ENCODE measurements at places on chromosomes 6 and 20. TPM values are rescaled to one million over a fixed set of nuclear protein-coding genes. Genes with fewer than 3 reads are reported as not detected.

DNA sequence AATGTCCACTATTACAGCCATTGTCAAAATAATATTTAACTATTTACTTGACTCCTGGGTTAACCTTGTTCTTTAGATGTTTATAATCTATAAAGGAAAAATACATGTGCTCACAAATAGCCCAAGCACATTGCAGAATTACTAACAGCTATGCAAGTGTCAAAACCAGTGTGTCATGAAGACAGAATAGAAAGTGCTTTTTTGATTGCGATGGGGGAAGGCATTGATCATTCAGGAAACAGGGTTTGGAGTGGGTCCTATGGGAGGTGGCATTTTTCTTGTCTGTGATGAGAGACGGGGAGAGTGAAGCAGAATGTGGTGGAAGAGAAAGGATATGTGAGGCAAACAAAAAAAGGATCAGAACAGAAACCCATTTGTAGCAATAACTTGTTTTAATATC lies 1.0 kb upstream of the AGPAT4 start:
- peak; percentile 55 for DNase-seq

- peak; percentile 75 for DNase-seq
Measured at GRCh38 chr6:167968091-167968490, 29.4 kb upstream of the KIF25 start.

- DNase-seq: no peak
Measured at GRCh38 chr6:104418125-104418524, 441.6 kb downstream of the HACE1 start.

The IRF4 gene
- total RNA-seq: 831 TPM

The NKAIN4 gene
- not detected for total RNA-seq

DNA sequence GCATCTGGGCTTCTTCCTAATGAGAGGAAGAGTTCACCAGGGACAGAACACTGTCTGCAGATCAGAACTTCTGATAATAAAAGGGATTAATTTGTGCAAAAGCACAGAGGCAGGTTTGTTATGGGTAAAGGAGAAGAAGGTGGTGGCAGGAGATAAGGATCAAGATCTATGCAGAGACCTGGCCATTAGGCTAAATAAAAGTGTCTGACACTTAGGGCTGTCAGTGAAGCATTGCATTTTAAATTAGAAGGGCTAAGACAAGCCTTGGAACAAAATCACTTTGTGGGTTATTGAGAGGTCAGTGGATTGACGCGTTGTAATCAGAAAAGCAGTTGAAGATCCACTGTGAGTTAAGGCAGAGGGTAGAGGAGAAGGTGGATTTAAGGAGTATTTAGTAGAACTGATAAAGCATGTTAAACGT lies 76.8 kb downstream of the MAP3K4 start:
- DNase-seq: no peak

The GSTA5 gene
- not detected for total RNA-seq

DNA sequence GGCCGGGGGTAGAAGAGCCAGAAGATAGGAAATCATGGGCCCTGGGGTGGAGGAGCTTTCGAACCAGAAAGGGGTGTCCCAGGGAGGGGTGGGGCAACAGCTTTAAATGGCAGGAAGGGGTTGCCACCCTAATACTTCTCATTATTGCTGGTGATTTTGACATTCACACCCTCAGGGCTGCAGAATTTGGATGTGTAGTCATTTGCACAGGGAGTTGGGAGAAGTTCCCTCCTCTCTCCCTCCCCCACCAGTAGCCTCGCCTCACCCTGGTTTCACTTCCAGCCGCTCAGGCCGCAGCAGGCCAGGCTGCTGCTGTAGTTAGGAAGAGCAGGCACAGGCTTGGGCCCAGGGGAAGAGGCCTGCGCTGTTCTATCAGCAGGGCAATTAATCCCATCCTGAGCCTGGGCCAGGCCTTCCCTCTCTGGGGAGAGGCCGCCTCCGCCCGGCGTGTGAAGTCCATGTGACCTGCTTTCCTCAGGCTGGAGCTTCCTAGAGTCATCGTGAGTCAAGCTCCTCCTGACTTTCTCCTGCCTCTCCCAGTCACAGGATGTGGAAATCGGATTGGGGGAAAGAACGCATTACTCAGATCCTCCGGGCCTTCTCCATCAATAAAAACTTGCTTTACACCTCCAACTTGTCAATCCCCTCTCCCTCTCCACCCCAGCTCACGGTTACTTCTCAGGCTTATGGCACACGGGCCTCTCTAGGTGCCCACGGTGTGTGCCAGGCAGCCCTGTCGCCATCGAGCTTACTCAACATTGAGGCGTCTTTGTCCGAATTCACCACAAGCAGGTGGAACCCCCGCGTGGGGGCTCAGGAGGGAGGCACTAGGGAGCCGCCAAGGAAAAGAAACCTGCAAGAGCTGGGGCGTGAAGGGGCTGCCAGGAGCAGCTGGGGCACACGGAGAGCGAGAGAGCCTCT lies 7.8 kb downstream of the ADTRP start:
- no peak for DNase-seq

- no peak for DNase-seq
Measured at GRCh38 chr20:22630701-22631100, 46.3 kb upstream of the FOXA2 start.

DNA sequence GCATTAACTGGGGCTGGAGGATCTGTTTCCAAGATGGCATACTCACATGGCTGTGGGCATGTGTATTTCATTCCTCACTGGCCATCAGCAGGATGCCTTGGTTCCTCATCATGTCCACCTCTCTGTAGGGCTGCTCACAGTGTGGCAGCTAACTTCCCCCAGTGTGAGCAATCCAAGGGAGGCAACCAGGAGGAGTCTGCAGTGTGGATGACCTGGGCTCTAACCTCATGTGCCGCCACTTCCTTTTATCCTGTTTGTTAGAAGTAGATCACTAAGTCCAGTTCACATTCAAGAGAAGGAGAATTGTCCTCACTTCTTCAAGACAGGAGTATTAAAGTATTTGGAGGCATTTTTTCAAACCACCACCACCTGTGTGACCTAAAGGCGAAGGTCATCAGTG lies 54.4 kb downstream of the MTHFD1L start:
- no peak for DNase-seq

- DNase-seq: peak; percentile 75
Measured at GRCh38 chr6:96499781-96500180, 21.8 kb upstream of the UFL1 start.

The TUBB1 gene
- total RNA-seq: not detected

DNA sequence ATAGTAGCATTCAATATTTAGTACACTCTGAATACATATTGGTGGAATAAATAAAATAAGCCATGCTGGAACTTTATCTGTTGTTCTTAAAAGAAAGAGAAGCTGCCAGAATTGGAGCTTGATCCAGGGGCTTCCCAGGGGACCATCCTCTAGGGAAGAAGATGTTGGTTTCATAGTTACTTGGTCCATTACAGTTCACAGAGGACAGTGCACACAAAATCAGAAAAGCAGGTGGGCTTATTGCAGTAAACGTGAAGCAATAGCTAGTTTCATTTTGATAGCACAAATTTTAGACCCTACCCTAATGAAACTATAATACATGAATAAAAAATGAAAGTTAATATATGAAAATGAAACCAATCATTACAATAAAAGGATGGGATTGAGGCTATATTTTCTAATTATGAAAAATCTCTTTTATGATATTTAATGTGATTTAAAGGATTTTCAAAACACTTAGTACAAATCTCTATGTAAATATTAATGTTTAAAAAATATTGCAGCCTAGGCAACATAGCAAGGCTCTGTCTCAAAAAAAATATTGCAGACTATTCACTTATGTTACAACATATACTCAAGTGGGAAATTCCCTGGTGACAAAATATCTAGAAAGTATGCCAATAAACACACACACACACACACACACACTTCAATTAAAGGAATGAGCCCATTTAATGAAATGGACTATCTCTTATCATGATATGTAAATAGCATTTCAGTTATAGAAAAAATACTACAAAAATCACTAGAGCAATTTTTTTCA lies 227.0 kb upstream of the MARCKS start:
- DNase-seq: no peak

The COQ3 gene
- total RNA-seq: 14.4 TPM

- DNase-seq: no peak
Measured at GRCh38 chr6:21277601-21278374, 315.8 kb upstream of the SOX4 start.

Data from activated CD4-positive, alpha-beta T cell treated with anti-CD3 and anti-CD28 coated beads, Interleukin-2, amount 10 ng/mL, durations not matched to agents 24 days and 14 days (primary cell).